Keratinocyte (primary cell): ENCODE measurements at places on chromosomes 16 and 17.

DNA sequence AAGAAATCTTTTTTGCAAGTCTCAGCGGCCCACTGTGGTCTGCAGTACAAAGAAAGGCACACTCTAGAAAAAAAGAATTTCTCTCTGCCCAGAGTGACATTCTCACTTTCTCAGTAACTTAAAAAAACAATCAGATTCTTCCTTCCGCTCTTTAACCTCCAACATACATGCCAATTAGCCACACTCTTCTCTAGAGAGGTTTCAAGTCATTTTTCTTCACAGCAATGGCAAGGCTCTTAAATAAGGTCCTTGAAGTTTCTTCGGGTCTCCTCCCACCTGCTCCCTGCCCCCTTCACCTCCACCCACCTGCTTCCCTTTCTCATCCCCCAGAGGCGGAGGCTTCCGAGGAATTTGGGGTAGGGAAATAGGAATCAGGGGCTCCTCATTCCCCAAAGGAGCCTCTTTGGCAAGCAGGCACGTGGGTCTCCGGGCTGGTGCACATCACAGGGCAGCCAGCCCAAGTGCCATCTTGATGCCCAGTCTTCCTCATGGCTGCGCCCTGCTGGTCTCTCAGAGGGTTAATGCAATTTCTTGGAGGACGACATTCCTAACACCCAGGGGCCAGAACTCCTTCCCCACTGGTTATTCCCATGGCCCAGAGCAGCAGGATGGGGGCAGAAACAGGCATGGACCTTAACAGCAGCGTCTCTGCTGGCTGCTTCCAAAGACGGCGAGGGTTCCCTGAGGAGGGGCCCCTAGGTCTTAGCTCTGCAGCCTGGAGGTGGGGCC is 855 bp upstream of the MEOX1 start:
- no peak for DNase-seq

- no peak for DNase-seq
These were observed 9.6 kb downstream of the LLGL2 start for GRCh38 chr17:75535119-75535537.

DNA sequence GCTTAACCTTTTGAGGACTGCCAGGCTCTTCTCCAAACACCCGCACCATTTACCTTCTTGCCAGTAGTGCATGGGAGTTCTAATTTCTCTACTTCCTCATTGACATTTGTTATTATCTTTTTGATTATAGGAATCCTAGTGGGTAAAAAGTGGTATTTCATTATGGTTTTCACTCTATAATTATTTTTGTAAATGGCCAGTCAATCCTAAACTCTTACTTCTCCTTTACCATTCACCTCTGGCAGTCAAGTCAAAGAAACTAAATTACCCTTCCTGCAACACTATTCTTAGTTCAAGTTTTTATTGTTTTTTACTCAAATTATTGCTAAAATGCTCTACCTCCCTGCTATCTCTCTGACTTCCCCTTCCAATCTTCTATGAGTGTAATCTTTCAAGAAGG is 29.8 kb upstream of the ANKFY1 start:
- DNase-seq: no peak

DNA sequence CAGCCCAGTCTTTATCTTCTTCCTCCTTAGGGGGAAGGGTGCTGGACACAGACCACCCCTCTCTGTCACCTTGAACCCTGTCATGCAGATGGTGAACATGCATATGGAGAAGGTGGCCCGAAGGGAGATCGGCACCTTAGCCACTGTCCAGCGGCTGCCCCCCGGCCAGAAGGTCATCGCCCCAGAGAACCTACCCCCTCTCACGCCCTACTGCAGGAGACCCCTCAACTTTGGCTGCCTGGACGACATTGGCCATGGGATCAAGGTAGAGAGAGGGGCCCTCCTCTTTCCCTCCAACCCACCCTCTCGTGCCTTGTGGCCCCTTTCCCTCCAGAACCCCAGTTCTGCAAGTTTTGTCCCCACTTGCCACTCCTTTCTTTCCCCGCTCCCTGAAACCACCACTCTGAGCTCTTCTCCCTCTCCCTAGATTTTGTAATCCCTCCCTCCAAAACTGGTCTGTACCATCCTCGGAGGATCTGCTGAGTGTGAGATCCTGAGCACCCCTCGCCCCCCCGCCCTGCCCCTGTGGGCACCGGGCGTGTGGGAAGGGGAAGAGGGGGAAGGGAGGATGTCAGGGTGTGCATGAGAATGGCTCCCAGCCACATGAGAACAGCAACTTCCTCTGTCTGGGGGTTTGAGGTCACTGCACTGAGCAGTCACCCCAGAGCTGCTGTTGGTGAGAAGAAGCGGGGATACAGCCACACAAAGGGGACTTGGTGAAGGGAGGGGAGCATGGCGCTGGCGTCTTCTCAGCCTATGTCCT is 7.3 kb downstream of the ABI3 start:
- no peak for DNase-seq

DNA sequence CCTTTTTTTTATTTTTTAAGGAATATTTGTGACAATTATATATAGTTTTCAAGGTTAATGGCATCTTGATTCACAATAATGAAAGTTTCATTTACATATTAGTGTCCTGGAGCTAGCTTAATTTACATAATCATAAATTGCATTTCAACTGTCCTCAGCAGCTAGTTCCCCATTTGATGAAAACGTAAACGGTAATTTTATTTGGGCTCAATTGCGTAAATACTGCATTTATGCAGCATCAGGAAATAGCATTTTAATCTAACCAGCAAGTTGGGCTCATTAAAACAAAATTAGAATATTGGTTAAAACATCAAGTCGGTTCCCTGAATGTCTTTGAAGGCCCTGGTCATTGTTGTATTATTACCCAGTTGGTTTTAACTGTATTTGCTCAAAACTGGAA is 136.8 kb upstream of the CDH5 start:
- DNase-seq: no peak

DNA sequence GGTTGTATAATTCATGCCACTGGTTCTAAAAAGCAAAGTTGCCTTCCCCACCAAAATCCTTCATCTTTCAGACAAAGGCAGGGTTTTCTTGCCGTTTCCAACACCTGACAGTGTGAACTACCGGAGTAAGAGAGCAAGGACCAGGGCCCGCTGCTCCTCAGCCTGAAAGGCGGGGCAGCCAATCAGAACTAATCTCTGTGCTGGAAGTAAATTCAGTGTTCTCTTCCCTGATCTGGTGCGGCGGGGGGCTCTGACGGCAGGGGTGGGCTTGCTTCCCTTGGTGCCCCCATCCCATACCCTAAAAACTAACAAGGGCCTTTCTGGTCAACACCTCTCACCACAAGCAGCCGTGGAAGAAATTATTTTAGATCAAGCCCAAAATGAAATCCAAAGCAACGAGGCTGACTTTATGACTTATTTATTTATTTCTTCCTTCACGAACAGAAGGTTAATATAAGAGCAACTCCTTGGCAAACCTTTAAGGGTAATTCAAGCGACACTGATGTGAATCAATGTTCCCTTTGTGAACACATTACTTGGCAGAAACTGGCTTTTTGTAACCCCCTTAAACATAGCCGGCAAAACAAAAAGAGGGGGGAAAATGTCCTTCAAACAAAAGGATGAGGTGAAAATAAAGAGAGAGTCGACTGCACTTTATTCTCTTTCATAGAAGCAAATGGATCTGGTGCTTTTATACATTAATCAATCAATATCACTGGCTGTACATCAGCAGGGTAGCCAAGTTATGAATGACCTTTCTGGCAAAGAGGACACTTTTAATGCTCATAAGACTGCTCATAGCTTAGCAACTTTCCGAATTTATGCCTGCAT is 189.9 kb downstream of the ZFHX3 start:
- DNase-seq: no peak

DNA sequence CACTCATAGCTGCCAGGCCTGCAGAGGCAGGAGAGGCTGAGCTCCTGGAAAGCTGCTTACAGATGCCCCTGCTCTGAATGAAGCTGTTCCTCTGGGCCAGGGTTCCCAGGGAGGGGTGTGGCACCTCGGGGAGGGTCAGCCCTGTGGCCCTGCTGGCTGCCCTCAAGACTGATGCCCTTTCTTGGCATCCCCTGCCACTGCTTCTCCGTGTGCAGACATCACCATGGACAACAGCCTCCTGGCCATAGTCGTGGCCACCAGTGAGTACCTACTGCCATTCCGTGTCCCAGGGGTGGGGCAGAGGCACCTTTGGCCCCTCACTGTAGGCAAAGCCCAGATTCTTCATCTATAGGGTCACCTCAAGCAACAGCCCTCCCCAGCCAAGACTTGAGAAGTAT is 8.9 kb downstream of the MRPL27 start:
- no peak for DNase-seq

- no peak for DNase-seq
These were observed 5.8 kb downstream of the PDK2 start for GRCh38 chr17:50100921-50101345.

DNA sequence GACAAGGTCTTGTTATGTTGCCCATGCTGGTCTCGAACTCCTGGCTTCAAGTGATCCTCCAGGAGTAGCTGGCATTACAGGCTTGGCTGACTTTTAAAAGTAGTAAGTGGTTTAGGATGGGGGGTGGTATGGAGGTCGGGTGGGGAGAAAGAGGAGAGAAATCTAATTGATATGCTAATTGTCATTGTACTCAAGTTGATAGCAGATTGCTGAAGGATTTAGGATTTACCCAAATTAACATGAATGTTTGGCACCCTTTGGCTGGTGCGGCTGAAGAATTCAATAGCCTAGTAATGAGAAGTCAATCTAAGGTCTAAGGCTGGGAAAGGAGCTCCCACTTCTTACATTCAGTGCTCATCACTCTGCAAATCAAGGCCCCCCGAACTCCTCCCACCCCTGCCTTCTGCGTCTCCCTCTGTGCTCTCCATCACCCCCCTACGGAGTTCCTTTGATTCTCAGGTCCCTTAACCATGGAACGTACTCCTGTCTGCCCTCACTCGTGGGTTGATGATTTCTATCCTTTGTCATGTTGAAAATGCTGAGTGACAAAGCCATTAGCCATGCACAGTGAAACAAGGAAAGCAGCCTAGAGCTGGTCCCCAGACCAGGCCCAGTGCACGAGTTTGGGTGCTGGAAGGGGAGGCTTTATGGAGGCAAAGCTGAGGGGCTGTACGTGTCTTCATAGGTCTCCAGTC is 17.3 kb downstream of the CDH13 start:
- no peak for DNase-seq

DNA sequence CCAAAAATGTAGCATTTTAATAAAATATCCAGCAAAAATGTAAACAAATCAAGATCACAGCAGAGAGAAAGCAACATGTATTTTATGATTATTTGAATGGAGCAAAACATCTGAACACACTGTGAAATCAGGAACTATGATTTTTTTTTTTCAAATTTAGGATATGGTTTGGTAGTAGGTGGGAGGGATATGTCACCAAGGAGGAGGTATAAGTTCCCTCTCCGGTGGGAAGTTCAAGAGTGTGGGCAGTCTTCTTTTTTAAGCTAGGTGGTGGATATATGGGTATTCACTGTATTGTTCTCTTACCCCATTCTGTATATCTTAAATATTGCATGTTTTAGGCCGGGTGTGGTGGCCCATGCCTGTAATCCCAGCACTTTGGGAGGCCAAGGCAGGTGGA is 10.2 kb downstream of the CDR2 start:
- no peak for DNase-seq
